Fibroblast of skin of abdomen (primary cell): ENCODE measurements at places on chromosomes 16 and 17.

GRCh38 chr16:79076047-79076767 is 524.3 kb downstream of the MAF start:
- no peak for DNase-seq

DNA sequence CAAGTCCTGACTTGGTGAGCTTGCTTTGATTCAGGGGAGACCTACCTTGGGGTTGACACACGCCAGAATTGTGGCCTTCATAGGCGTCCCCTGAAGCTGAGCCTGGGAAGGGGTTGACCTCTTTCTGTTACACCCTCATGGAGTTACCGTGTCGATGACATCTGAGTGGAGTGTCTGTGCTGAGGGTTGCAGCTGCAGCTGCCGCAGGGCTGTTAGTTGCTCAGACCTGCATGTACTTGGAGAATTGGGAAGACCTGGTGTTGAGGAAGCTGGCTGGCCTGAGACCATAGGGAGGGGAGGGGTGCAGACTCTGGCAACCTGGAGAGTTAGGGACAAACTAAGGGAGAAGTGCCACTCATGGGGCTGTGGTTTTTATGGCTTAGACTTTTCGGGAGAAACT is 9.6 kb downstream of the GSE1 start:
- DNase-seq = no peak

DNA sequence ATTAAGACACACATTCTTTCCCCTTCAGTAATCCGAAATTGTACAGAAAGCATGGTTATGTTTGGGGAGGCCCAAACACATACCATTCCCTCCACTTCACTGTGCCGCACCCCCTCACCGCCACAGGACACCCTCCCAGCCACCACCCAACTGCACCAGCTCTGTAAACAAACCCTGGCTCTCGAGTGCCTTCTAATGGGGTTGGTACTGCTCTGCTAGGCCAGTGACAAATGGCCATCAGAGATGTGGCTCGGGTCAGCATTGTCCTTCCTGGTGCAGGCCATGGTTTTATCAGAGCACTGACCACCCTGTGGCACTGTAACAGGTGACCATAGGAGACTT is 24.0 kb upstream of the SREBF1 start:
- DNase-seq = no peak

DNA sequence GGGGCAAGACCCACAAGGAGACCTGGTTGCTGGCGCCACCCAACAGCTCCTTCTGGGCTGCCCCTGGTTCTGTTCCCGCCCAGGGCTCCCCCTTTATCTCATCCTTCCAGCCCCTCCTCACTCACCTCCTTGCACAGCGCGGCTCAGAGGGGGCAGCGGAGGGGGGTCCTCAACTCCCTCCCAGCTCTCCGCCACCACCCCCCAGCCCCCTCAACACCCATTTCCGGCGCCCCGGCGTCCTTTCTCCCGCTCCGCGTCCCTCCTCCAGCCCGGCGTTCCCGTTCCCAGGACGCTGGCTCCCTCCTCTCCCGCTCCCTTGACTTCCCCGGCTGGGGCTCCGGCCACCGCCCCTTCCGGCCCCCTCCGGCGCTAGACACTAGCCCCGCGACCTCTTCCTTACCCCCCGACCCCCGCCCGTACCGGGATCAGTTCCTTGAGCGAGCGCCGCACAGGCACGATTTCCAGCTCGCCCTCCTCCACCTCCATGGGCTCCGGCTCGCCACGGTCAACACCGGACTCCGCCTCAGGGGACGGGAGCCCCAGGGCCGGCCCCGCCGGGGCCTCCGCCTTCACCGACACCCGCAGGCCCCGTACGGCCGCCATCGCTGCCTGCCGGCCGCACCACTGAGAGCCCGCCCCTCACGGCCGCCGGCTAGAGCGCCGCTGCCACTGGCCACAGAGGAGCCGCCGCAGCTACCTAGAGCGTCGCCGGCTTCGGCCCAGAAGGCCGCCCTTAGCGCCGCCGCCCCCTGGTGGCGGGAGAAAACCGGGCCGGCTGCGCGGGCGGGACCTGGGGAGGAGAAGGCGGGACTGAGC is at the start of gene NCBP3:
Gene NCBP3, minus strand, starts transcription at position 626 of the 816 bp plus-strand sequence. Its CDS starts 23 bp downstream, at position 603.
- DNase-seq = peak; percentile 93

DNA sequence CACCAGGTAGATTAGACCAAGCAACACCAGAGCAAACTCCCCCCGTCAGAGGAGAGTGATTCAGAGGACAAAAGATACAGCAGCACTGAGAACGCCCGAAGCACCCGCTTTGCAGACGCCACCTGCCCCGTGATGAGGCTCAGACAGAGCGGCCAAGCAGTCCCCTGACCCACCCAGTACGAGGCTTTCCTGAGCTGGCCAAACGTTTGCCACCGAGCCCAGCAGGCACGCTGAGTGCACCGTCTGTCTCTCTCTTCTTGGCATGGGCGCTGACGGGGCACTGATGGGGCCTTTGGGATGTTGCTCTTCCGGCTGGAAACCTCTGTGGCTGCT is 19.4 kb upstream of the WDR45B start:
- DNase-seq = no peak

DNA sequence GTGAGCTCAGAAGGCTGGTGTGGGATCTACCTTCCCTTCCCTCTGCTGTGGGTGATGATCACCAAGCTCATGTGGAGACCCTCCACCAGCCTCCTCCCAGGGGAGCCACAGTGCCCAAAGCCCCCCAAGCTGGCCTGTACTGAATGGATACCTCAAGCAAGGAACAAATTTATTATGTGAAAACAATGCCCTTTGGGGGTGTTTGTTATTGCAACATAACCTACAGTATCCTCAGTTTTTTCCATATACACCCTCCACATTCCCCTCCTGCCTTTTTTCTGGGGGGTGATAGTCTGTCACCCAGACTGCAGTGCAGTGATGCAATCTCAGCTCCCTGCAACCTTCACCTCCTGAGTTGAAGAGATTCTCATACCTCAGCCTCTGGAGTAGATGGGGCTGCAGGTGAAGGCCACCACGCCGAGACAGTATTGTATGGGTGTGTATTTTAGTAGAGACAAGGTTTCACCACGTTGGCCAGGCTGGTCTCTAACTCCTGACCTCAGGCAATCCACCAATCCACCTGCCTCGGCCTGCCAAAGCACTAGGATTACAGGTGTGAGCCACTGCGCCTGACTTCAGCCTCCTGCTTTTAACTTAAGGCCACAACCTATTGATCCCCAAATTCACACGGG is 215.9 kb downstream of the CPPED1 start:
- no peak for DNase-seq

GRCh38 chr17:18038149-18038850 is 668 bp downstream of the ATPAF2 start:
- no peak for DNase-seq

DNA sequence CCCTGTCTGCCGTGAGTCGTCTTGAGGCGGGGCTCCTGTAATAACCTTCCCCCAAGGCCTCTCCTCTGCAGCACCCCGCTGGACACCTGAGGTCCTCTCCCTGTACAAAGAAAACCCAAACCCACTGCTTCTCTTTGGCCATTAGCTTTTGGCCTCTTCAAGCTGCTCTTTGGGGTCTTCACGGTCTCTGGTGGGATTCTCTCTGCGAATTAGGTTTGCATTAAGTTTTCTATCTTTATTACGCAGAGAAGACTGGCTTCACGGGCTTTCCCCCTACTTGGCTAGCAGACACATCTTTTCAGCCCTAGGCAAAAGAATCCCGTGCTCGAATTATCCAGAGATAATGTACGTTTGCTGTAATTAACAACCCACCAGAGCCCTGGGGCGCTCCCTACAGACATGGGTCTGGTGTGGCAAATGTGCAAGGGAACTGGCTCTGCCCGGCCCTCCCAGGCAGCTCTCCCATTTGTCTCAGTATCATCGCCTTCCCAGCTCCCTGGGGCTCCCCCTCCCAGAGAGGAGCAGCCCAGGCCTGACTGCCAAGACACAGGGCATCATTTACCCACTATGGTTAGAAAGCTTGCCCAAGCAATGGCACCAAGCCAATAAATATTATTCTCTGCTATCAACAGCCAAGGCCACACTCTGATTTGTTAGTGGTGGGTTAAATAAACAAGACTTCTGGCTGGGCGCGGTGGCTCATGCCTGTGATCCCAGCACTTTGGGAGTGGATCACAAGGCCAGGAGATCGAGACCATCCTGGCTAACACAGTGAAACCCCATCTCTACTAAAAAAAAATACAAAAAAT is 24.7 kb upstream of the KLHDC4 start:
- DNase-seq = no peak

DNA sequence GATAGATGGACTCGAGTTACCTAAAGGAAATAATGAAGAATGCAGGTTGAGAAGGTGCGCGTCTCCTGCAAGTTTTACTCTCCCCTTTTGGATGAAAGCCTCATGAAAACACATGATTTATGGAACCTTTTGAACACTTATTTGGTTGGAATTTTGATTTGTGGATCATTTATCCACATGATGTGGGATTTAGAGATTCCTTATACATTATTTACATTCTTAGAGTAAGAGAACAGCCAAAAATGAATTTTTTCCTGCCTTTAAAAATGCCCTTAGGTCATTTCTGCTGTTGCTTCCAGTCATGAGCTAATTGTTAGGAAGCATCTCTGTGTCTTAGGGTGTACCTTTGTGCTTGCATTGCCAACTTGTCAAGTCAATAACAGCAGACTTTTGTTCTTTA is 99.9 kb downstream of the RPTOR start:
- peak; percentile 52 for DNase-seq

DNA sequence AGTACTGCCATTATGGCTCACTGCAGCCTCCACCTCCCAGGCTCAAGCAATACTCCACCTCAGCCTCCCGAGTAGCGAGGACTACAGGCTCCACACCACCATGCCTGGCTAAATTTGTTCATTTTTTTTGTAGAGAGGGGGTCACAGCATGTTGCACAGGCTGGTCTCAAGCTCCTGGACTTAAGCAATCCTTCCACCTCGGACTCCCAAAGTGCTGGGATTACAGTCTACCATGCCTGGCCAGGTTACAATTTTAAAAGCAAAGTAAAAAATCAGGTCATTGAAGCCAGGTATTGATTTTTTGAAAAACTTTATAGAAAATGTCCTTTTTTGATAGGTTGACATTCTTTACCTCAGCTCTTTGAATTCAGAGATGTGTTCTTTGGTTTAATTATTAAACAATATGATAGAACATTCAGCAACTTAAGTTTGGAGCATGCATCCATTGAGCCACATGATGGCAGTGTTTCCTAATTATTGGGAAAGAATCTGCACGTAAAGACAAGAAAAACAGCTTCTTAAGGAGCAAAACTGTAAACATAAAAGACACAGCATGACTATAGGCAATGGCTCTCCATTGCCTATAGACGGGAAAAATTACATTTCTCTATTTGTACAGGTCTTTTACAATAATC is 1.7 kb upstream of the SLC16A11 start:
- peak; percentile 71 for DNase-seq

GRCh38 chr16:27377666-27378485 is 24.1 kb upstream of the IL21R start:
- no peak for DNase-seq

DNA sequence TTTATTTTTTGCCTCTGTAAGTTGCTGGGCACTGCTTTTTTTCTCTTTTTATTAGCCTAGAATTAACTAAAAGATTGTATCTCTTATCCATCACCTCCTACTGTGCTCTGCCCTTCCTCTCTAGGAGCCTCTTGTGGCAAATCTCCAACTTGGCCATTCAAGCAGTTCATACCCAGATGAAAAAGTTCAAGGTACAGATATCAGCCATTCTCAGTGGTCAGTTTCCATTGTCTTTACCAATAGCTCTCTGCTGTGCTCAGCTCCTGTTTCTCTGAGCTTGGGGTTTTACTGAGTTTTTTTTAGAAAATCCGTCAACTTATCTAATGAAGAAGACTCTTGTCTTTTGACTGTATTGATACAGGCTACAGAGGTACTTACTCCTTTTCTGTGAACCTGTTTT is 15.6 kb downstream of the MOSMO start:
- DNase-seq = no peak

DNA sequence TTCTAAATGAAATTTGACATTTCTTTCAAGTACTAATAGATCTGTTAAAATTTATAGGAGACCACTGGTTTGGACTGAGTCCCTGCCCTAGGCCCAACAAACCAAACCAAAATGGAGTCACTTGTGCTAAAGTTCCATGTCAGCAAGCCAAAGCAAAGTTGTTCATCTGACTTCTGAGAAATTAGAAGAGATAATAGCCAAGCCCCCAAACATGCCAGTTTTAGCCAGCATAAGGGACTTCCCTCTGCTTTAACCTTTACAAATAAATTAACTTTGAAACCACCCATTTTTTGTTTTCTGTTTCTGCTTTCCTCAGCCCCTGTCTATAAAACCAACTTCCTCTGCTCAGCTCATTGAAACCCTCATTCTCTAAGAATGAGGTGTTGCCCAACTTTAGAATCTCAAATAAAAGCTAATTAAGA is 18.9 kb downstream of the CDR2 start:
- no peak for DNase-seq

- peak; percentile 62 for DNase-seq
These were observed at the start of gene FOXF1 for GRCh38 chr16:86510465-86511261. TSS of gene FOXF1 (plus strand) at chr16:86510527. CDS start at chr16:86510570, 43 bp downstream.

DNA sequence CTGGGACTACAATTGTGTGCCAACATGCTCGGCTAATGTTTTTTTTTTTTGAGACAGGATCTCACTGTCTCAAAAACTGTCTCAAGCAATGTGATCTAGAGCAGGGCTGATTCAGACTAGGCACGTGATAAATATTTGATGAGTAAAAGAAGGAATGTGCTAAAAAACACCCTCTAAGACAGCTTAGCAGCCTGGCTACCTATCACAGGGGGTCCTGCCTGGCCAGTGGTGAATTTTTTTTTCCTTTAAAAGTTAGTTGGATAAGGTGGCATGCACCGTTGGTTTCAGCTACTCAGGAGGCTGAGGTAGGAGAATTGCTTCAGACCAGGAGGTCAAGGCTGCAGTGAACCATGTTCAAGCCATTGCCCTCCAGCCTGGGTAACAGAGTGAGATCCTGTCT is 14.8 kb upstream of the GPATCH8 start:
- peak; percentile 57 for DNase-seq

DNA sequence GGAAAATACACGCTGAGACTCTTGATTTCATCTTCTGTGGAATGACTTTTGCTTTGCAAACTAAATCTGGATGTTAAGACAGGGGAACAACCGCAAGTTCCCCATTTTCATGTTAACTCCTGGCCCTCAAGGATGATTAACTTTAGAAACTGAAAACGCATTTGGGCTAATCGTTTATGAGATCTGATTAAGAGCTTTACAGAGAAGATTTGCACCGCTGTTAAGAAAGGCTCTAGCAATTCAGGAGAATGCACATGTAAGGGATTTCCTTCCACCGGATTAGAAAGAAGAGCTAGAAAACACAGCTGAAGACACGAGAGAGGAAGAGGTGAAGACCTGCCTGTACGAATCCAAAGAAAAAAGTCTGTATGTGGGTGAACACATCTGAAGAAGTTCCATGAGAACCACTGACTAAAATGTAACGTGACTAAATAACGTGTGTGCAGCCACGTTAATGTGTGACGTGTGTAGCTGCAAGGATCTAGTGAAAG is 106.4 kb downstream of the YPEL2 start:
- no peak for DNase-seq

- no peak for DNase-seq
These were observed 20.3 kb upstream of the SLC52A1 start for GRCh38 chr17:5055543-5055942.

- peak; percentile 71 for DNase-seq
These were observed 308.4 kb downstream of the ZFHX3 start for GRCh38 chr16:72739577-72739976.

DNA sequence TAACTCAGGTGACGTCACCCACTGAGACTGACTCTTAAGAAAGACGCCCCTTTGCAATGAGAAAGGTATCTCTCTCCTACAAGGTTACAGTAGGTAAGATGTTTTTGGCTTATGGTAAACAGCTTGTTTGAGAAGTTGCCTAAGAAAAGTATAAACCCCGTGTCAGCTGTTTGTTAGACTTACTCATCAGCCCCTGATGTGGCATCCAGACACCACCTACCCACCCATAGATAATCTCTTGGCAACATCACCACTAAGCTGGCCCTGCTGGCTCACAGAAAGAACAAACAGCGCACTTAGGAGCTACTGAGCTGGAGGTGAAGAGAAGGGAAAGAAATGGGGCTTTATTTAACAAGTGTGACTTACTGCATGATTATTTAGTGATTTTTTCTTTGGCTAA is 121.0 kb downstream of the PARN start:
- DNase-seq = peak; percentile 15
